ENCODE measurements at places on chromosomes 6 and 20. TPM values are rescaled to one million over a fixed set of nuclear protein-coding genes. Genes with fewer than 3 reads are reported as not detected.
A peak's percentile ranks its signal among the peaks of the same experiment; 100 is the strongest.

- DNase-seq = no peak
Measured at GRCh38 chr20:11791835-11792567, 125.7 kb upstream of the BTBD3 start.

GRCh38 chr20:53013847-53014246 lies 41.7 kb downstream of the TSHZ2 start:
- DNase-seq = no peak

DNA sequence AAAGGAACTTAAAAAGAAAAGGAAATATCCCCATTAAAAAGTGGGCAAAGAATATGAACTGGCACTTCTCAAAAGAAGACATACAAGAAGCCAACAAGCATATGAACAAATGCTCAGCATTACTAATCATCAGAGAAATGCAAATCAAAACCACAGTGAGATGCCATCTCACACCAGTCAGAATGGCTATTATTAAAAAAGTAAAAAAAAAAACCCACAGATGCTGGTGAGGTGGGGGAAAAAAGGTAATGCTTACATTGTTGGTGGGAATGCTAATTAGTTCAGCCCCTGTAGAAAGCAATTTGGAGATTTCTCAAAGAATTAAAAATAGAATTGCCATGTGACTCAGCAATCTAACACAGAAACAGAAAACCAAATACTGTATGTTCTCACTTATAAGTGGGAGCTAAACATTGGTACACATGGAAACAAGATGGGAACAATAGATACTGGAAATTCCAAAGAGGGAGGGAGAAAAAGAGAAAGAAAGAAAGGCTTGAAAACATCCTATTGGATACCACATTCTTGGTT lies 437.1 kb downstream of the GRIK2 start:
- no peak for DNase-seq

- DNase-seq = no peak
Measured at GRCh38 chr20:32233286-32233685, 25.6 kb downstream of the POFUT1 start.

- no peak for DNase-seq
Measured at GRCh38 chr6:134469702-134470456, 152.0 kb upstream of the SGK1 start.

GRCh38 chr6:2213086-2213485 lies 32.3 kb downstream of the GMDS start:
- no peak for DNase-seq

DNA sequence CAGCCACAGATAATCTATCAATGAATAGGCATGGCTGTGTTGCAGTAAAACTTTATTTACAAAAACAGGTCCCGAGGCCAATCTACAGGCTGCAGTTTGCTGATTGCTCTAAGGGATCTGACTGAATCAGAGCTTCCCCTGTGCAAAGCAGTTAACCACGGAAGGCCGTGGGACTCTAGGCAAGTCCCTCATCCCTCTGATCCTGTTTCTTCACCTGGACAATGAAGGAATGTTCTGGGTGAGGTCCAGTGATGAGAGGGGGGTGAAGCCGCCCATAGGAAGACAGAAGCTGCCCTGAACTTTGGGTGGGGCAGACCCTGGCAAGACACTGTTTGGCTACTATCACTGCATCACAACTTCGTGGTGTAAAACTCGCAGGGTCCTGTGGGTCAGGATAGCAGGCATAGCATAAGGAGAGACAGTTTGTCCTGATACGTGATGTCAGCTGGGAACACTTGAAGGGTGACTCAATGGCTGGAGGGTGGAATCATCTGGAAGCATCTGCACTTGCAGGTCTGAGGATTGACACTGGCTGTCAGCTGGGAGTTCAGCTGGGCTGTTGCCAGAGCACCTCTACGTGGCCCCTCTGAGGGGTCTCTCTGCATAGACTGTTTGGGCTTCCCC lies 33.3 kb upstream of the TGM2 start:
- DNase-seq = no peak

DNA sequence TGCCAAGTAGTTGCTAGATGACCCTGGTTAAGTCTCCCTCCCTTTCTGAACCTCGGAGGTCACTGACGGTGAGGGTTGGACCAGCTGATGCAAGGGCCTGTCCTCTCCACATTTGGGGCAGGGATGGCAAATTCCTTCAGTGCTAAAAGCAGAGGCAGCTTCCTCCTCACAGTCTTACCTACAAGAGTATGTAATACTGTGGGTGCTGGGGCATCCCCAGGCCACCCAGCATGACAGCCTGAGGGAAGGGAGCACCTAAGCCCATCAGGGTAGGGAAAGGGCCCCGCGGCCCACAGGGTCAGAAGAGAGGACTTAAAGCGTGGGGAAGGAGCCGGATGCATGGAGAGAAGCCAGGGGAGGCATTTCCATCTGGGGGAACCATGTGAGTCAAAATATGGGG lies 38.0 kb downstream of the TGM3 start:
- no peak for DNase-seq

- no peak for DNase-seq
Measured at GRCh38 chr6:163738304-163738703, 323.8 kb downstream of the QKI start.

DNA sequence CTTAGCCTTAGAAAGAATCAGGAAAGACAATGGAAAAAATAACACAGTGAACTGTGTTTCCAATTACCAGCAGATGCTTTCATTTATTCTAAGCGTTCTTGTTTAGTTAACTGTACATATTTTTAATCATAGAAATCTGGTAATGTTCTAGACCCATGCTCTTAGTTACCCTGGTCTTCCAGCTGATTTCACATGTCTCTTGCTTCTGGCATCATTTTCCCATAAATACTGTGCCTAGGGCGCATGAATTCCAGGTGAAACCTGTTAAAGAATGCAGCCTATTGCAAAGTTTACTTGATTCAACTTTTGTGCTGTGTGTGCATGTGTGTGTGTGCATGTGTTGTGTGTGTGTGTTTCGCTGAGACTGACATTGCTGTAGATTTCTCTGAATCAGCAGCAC lies 178.6 kb downstream of the PDE7B start:
- no peak for DNase-seq

GRCh38 chr6:31353384-31353945 lies 3.5 kb downstream of the HLA-B start:
- DNase-seq = no peak

GRCh38 chr6:150238846-150239407 lies 96.1 kb downstream of the PPP1R14C start:
- no peak for DNase-seq

DNA sequence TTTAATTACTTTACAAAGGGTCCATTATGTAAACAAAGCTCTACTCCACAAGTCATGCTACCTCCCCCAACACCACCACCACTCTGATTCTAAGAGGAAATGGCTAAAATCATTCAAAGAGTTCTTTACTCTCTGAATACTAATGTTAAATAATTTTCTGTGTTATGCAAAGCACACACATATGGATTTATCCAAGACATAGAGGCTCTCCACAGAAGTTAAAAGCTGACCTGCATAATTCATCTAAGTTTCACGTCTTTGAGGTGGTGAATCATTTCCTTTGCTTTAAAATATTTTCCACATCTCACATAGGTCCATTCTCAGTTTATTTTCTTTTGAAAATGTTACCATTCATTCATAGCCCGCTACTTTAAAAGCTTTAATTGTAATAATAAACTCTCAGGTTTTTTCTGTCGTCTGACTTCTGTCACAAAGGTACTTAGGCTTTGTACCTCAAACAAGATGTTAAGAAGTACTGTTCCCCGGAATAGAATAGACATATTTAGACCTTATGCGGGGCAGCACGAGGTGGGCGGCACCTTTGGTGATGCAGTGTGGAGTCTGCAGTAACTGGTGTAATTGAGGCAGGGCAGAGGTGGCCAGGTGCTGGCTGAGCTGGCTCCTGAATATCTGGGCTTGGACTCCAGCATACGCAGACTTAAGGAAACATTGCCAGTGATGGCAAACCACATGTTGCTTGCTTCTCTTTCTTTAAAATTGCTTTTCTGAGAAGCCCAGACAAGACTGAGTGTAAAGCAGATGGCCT lies 55.8 kb downstream of the KIF6 start:
- no peak for DNase-seq

- no peak for DNase-seq
Measured at GRCh38 chr20:2729791-2730190, 37.2 kb downstream of the EBF4 start.

GRCh38 chr6:26431258-26432172 lies 8.8 kb upstream of the BTN3A3 start:
- DNase-seq = no peak

- no peak for DNase-seq
Measured at GRCh38 chr6:28727559-28728211, 196.1 kb downstream of the TRIM27 start.

GRCh38 chr6:56752534-56752933 lies 109.8 kb upstream of the DST start:
- no peak for DNase-seq

DNA sequence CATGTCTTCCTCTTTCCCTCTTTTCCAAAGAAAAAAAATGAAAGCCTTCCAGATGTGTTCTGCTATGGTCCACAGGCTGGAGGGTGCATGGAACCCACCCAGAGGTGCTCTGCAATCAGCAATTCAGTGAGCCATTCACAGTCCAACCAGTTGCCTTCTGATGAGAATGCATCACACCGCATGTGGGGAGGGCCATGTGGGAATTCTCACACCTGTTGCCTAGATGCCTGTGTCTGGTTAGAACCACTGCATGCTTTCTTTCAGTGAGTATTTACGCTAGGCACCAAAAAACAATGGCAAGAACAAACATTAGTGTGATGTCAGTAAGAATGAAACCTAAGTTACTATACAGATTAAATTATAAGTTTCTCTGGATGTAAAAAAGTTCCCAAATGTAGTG lies 311.6 kb upstream of the CDYL start:
- DNase-seq = no peak

- peak; percentile 30 for DNase-seq
Measured at GRCh38 chr20:35121186-35121585, 25.9 kb downstream of the EDEM2 start.

DNA sequence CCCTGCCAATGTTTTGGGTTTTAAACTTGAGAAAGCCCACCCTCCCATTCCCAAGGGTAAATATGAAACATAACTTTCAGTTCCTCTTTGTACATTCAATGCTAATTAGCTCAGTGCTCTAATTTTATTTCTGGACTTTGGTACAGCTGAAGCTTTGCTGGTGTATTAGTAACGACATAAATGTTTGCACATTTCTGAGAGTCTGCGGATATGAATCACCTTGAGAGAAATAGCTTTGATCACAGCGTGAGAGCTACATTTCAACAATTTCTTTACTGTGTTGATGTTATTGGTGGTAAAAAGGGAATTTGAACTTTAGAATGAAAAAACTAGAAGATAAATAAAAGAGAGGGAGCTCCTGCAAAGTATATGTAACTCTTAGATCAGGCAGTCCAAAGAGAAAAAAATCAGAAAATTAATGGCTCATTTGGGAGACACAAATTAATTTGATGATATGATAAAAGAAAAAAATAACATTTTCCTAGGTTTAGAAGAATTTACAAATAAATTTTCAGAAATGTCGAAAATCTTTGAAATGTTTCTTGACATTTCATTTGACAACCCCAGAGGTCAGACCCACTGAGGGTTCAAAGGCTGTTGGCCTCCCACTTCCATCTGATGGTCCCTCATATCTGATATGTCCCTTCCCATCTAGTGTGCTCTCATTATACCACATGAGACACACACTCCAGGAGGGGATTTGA lies 38.5 kb upstream of the CAP2 start:
- no peak for DNase-seq

- DNase-seq = peak; percentile 28
Measured at GRCh38 chr6:168526841-168527281, 85.9 kb downstream of the SMOC2 start.

- no peak for DNase-seq
Measured at GRCh38 chr6:158003910-158004700, 22.4 kb downstream of the SYNJ2 start.

- DNase-seq = no peak
Measured at GRCh38 chr6:161058741-161059140, 67.2 kb downstream of the MAP3K4 start.

GRCh38 chr20:16712511-16712947 lies 17.3 kb upstream of the SNRPB2 start:
- no peak for DNase-seq

GRCh38 chr6:5752391-5752680 lies 254.4 kb downstream of the NRN1 start:
- DNase-seq = no peak

- no peak for DNase-seq
Measured at GRCh38 chr6:40477246-40478126, 109.7 kb downstream of the LRFN2 start.

DNA sequence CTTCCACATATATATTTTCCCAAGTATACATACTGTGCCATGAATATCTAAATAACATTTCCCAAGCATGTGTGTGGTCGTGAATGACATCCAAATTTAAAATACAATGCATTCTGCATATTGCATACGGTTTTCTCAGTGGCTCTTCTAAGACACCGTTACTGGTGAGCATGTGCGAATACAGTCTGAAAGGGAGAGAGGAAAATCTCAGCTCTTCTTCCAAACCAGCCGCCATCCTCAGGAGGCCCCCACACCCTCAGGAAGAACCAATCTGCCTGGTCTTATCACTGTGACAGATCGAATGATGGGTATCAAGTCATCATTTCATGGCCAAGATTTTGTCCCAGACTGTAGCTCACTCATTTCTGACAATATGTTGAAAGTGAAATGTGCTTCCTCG lies 50.7 kb downstream of the ADAT2 start:
- no peak for DNase-seq

DNA sequence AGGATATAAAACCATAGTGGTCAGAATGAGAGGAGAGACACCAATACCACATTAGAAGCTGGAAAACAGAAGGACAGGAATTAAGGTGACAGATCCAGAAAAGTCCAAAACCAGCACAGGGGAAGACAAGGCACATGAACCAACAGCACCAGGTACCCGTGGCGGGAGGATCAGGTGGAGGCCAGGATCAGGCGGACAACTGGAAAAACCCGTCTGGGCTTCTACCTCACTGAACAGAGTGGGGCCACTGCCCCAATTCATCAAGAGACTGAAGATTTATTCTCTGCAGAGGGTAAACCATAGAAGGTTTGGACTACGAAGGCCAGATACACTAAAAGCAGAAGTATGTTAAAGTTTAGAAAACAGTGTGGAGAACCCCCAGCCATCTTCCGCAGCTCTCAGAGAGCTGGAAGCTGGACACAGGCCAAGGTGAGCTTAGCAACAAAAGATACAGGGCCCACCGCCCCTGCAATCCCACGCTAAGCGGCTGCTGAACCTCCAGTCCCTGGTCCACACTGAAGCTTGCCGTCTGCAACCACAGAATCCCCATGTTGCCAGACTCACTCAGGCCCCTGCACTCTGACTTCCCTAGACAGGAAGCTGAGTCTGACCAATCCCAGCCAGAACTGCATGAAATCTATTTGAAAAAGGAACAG lies 29.9 kb downstream of the ABHD12 start:
- DNase-seq = no peak

The MMP24 gene
- polyA plus RNA-seq = 0.22 TPM

The NANP gene
- 1.7 TPM for polyA plus RNA-seq

The TMEM63B gene
- polyA plus RNA-seq = 20.3 TPM

The HLA-DMB gene
- 7.8 TPM for polyA plus RNA-seq

The DSP gene
- 56.5 TPM for polyA plus RNA-seq

The PNLDC1 gene
- 0.09 TPM for polyA plus RNA-seq

The PDYN gene
- not detected for polyA plus RNA-seq

The SLC17A3 gene
- polyA plus RNA-seq = not detected

The NRN1 gene
- 19.4 TPM for polyA plus RNA-seq

The ZNF311 gene
- 0.25 TPM for polyA plus RNA-seq

The HUS1B gene
- polyA plus RNA-seq = not detected
